ENCODE measurements at places on chromosomes 6 and 20. TPM values are rescaled to one million over a fixed set of nuclear protein-coding genes. Genes with fewer than 3 reads are reported as not detected.

CD2AP gene
- 40.3 TPM for total RNA-seq

MEP1A gene
- not detected for total RNA-seq

GUCA1A gene
- total RNA-seq: not detected

SOBP gene
- total RNA-seq: 0.27 TPM

MPIG6B gene
- 0.19 TPM for total RNA-seq

CLVS2 gene
- not detected for total RNA-seq

NKAIN4 gene
- not detected for total RNA-seq

SIM1 gene
- not detected for total RNA-seq

SLC26A8 gene
- total RNA-seq: not detected

CCNC gene
- total RNA-seq: 34.8 TPM

CSE1L gene
- total RNA-seq: 98.4 TPM

SNAP91 gene
- total RNA-seq: not detected

PNLDC1 gene
- 0.17 TPM for total RNA-seq

MDFI gene
- total RNA-seq: not detected

MOG gene
- total RNA-seq: not detected

CLPSL1 gene
- total RNA-seq: not detected

DEFB115 gene
- not detected for total RNA-seq

MACROD2 gene
- not detected for total RNA-seq

KHDC1L gene
- 0.35 TPM for total RNA-seq

CST2 gene
- total RNA-seq: not detected

LCA5 gene
- total RNA-seq: 0.25 TPM

WFDC2 gene
- not detected for total RNA-seq

PAQR8 gene
- total RNA-seq: 22.8 TPM

CDSN gene
- total RNA-seq: not detected

PKHD1 gene
- not detected for total RNA-seq

CDKAL1 gene
- total RNA-seq: 26.9 TPM

GRIK2 gene
- not detected for total RNA-seq

TRIM15 gene
- total RNA-seq: not detected

ZBP1 gene
- total RNA-seq: 28.3 TPM

C6orf52 gene
- total RNA-seq: 1.9 TPM

C6orf163 gene
- 2.3 TPM for total RNA-seq

FKBP5 gene
- 100 TPM for total RNA-seq

PCSK2 gene
- not detected for total RNA-seq

UST gene
- total RNA-seq: 0.29 TPM

SNPH gene
- total RNA-seq: 7.3 TPM

TFAP2D gene
- total RNA-seq: not detected

EDN3 gene
- 0.10 TPM for total RNA-seq

UBE3D gene
- 4.0 TPM for total RNA-seq

EDEM2 gene
- 25.0 TPM for total RNA-seq

GRM1 gene
- total RNA-seq: not detected

DEFB124 gene
- total RNA-seq: not detected

MROH8 gene
- total RNA-seq: 3.0 TPM

PLEKHG1 gene
- total RNA-seq: 3.6 TPM

DCDC2 gene
- total RNA-seq: not detected

PLG gene
- total RNA-seq: not detected

WRNIP1 gene
- 48.0 TPM for total RNA-seq

KIF13A gene
- total RNA-seq: not detected

OXT gene
- not detected for total RNA-seq

PREX1 gene
- total RNA-seq: 81.0 TPM

SLC35F1 gene
- total RNA-seq: not detected

PLA2G7 gene
- total RNA-seq: not detected

Data from activated CD4-positive, alpha-beta T cell treated with anti-CD3 and anti-CD28 coated beads, Interleukin-2, amount 10 ng/mL, durations not matched to agents 7 days and 5 days (primary cell).